Activated CD4-positive, CD25-positive, alpha-beta regulatory T cell treated with anti-CD3 and anti-CD28 coated beads, Interleukin-2, amount 50 U/mL, for 72 hours (primary cell): ENCODE measurements at places on chromosomes 1 and 21.

GRCh38 chr1:23645338-23645737, 46.3 kb upstream of the RPL11 start:
- DNase-seq: no peak

DNA sequence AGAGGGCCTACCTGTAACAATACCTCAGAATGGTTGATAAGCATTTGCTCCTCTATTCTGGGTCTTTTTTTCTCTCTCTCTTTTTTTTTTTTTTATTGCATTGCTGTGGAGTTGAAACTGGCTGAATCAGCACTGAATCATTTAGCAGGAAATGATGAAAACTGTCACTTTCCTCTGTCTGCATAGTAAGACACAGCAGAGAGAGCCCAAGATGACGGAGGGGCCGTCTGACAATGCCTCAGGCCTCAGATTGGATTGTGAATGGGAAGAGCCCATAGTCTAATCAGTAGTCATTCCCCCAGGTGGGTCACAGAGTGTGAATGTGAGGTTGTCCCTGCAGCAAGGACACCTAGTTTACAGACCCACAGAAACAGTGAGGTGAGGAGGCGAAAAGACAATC, 193.2 kb upstream of the PLXNA2 start:
- no peak for DNase-seq

- DNase-seq: no peak
Observed at GRCh38 chr1:72662918-72663317, 380.6 kb upstream of the NEGR1 start.

- DNase-seq: no peak
Observed at GRCh38 chr1:58754073-58754613, 29.7 kb downstream of the JUN start.

DNA sequence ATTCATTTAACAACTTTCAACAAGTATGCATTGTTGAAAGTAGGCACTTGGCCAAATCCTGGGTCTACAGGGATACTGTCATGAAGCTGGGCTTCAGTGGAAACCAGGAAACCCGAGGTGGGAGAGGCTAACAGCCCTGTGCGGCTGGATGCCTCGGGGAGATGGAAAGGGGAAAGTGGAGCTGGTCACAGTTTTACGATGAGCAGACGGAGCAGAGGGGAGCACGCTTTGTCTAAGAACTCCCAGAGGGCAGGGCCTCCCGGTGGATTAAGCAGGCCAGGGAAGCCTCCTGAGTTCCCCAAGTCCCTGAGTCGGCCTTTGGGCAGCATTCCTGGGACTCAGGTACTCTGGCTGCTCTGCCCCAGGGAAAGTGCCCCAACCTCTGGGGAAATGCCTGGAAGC, 23.8 kb downstream of the STUM start:
- no peak for DNase-seq

- no peak for DNase-seq
Observed at GRCh38 chr1:8862528-8862927, 16.0 kb downstream of the ENO1 start.

DNA sequence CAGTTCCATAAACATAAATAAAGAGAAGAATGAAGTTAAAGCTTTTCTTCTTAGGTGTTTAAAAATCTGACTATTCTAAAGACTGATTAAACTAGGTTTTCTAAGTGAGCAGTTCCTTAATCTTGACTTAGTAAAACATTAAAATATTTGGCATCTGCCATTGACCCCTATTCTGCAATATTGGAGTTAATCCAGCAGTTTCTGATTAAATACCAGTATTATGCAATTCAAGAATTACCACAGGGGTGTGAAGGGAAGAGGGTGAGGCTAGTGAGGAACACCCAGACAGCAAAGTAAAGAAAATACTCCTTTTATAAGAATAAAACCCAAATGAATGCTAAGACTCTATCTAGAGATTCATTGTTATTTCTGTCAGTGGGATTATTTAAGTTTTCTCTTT, 40.9 kb downstream of the CLIC4 start:
- no peak for DNase-seq

GRCh38 chr1:228224198-228225164, 16.6 kb downstream of the OBSCN start:
- no peak for DNase-seq

DNA sequence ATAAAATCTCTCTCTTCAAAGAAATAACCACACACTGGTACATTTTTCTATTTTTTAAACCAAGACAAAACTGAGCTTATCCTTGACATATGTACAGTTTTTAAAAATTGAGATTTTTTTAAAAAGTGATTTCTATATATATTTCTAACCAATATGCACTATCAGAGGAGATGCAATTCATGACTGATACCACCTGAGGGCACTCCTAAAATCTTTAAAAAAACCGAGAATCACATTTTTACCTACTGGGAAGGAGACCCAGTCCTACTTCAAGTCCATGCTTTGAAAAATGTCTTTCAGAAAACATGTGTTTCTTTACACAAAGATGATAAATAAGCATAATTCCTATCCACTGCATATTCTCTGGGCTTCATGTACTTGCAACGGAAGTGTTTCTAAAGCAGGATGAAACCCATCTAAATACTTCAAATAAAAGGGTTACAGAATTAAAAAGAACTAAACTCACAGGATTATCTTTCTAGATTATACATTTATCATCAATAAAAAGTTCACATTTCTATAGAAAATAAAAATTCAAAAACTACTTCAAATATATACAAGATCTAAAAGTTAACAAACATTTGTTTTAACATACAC, 98.6 kb downstream of the ENAH start:
- no peak for DNase-seq

DNA sequence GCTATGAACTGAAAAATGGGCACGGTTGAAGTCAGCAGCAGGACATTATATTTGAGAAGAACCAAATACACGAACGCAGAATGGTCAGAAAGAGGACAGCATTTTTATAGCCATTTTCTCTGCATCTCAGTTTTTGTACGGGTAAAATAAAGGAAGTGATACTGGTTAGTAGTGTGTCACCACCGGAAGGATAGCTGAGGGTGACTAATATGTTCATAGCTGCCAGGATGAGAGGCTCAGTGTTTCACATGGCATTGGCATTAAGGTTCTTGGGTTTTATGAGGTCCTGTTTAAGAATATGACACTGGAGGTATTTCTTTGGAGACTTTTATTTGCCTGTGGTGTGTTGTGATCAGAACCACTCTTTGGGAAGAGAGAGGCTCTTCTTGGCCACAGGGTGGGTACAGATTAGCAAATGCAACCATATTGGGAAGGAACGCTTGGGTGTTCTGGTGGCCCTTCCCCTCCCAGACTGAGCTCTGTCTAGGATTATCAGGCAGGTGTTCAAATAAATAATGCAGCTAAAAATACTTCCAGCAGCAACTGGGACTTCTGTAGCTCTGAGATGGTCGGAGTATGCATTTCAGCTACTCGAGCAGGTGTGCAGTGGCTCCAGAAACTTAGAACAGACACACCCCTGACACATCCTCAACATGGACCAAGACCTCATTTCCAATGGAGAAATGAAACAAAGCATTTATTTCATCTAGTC, 158.2 kb downstream of the PBX1 start:
- no peak for DNase-seq

DNA sequence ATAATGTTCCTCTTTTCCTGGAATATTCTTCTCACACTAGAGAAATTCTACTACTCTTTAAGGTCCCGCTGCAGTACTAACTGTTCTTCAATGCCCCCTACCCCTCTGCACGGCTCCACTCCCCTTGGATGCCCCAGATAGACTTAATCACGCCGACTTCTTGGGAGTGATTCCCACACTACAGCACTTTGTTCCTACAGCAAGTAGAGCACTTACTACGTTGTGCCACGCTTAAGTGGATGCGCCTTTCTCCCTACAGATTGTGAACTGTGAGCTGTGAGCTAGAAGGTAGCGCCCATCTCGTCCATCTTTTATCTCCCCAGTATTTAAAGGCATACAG, 2.2 kb downstream of the ZNF436 start:
- no peak for DNase-seq

- DNase-seq: no peak
Observed at GRCh38 chr1:204564835-204565234, 48.6 kb downstream of the MDM4 start.

DNA sequence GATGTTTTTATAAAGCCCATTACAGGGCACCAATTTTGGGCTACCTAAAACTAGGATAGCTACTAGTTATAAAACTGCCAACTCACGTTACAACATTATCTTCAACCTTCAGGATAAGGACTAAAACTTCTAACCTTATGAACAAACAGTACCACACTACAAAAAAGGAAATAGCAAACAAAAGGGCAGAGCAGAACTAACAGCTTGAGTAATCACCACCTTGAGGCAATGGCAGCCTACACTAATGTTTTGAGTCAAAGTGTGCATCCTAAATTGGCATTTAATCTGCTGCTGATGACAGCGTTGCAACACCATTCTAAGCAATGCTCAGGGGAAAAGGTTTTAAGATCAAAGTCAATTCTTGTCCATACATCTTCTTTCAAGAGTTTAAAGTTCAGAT, 27.2 kb downstream of the PTP4A2 start:
- no peak for DNase-seq

- peak; percentile 55 for DNase-seq
Observed at GRCh38 chr1:27872802-27873551, 633 bp downstream of the THEMIS2 start.

DNA sequence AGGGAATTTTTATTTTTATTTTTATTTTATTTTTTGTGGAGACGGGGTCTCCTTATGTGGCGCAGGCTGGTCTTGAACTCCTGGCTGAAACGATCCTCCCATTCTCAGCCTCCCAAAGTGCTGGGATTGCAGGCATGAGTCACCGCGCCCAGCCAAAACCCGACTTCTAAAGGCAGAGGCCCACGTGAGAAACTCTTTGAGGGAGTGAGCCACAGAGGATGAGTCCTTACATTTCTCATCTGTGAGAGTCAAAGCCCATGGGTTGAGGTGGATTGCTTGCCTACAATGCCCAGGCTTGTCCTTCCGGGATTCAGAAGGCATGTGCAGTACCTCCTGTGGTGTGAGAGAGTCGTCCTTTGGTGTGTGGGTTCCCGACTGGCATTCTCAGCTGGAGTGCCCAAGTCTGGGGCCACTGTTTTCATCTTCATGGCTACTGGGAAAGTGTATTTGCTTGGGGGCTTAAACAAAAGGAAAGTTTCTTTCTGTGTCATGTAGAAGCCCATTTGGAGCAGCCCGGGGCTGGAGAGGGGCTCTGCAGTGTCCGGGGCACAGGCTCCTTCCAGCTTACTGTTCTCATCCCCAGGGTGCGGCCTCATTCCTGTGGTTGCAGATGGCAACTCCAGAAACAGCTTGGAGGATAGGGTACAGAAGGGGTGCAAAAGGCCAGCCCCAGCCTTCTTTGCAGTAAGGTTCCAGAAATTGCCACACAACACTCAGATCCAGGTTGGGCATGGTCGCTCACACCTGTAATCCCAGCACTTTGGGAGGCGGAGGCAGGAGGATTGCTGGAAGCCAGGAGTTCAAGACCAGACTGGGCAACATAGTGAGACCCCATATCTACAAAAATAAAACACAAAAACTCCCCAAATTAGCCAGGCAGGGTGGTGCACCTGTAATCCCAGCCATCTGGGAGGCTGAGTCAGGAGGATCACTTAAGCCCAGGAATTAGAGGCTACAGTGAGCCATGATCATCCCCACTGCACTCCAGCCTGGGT, 29.4 kb upstream of the CSF3R start:
- no peak for DNase-seq

- no peak for DNase-seq
Observed at GRCh38 chr1:95002540-95003432, 70.0 kb downstream of the ALG14 start.

- DNase-seq: no peak
Observed at GRCh38 chr1:118042501-118042900, 113.0 kb downstream of the WDR3 start.

DNA sequence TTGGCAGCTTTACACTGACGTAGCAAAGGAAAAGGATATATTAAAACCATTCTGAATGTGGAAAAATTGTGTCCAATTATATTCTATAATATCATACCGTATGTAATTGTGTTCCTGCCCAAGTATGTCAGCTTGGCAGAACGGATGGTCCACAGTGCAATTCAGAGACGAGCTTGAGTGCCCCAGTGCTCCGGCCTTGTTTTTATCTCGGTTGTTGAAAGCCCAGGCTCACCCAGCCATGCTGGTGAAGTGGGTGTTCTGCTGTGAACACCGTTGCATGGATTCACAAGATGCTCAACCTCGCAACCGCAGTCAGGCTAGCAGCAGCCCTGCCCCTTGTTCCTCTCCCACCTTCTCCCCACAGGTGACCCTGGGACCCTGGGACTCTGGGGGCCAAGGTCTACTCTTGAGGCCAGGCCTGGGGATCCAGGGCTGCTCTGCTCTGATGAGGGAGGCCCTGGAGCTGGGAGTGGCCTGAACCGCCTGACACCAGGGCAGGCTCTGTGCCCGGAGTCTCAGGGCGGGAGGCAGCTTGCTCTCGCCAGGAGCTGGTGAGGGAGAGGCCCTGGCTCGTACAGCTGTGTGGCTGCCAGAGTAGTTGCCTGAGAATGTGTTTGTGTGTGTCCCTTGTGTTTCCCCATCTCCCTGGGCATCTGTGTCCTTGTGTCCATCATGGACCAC, 11.2 kb downstream of the PTPRF start:
- DNase-seq: no peak

DNA sequence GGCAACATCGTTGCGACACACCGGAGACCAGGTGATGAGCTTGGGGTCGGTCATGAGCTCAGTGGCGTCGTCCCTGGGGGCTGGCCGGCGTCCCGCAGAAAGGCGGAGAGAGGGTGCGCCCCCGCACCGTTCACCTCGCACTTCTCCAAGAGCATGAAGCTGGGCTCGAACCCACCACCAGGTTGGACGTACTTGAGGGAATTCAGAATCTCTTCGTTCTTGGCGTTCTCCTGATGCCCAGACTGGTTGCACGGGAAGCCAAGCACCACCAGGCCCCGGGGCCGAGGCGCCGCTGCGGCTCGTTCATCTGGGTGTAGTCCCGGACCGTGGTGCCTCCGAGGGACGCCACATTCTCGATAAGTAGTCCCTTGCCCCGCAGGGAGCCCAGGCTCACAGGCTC, 176.6 kb upstream of the ADAMTS5 start:
- DNase-seq: no peak

GRCh38 chr1:66624412-66625060, 90.6 kb downstream of the SGIP1 start:
- no peak for DNase-seq

DNA sequence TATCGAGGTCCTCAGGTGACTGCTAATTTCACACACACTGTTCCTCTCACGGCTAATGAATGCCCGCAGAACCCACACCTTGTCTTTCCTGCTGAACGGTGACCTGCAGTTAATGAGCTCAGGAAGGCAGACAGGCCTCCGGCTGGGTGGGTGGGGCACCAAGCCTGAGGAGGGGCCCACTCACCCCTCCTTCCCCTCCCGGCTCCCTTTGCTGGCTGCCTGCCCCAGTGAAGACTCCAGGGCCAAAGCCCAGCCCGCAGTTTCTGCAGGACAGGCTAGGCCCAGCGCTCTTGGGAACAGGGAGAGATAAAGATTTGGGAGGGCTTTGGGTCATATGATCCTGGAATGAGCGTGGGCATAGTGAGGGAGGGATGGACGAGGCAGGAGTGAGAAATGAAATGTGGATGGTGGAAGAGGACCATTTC, 26.4 kb downstream of the FOXO6 start:
- DNase-seq: no peak

- DNase-seq: no peak
Observed at GRCh38 chr1:7383671-7384520, 387.2 kb upstream of the VAMP3 start.

GRCh38 chr21:44816761-44817505, 929 bp downstream of the SUMO3 start:
- no peak for DNase-seq

GRCh38 chr1:5493851-5494311, 498.3 kb downstream of the NPHP4 start:
- no peak for DNase-seq

- no peak for DNase-seq
Observed at GRCh38 chr1:210272666-210273065, 40.1 kb downstream of the SERTAD4 start.
